LHCN-M2 (cell line): ENCODE measurements at places on chromosomes 2 and 18. TPM values are rescaled to one million over a fixed set of nuclear protein-coding genes. Genes with fewer than 3 reads are reported as not detected.
A peak's percentile ranks its signal among the peaks of the same experiment; 100 is the strongest.

GRCh38 chr2:74199275-74199701 is 873 bp downstream of the MTHFD2 start:
- DNase-seq, result no peak

DNA sequence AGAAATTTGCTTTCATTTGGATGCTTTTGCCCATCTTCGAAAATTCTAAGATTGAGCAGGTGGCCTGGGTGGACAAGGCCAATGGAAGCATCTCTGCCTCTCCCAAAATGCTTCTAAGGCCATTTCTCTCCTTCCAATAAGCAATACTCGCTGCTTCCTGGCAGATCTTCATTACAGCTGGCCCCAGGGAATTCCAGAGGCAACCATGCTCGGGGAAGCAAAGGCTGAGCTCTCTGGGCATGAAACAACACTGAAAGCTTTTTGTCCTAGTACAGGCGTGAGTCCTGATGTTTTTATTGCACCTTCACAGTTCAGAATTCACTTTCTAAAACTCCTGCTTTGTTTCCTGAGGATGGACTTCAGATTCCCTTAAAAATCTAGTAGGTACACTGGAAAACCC is 11.8 kb upstream of the NEDD4L start:
- no peak for DNase-seq

DNA sequence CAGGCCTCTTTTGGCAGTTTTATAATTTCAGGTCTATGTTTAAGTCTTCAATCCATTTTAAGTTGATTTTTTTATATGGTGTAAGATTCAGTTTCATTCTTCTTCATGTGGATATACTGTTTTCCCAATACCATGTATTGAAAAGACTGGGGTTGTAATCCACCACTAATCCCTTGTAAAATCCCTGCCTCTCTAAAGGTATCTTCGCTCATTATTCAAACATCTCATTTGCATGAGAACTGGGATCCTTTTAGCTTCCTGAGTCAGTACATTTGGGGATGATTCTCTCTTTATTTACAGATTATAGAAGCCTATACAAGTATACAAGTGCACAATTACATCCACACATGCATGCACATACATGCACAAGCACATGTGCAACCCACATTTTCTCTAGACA is 25.3 kb downstream of the DHRS9 start:
- DNase-seq, result no peak

- peak; percentile 65 for DNase-seq
Measured at GRCh38 chr2:173075781-173076580, at the start of gene MAP3K20. TSS of gene MAP3K20 (plus strand) at chr2:173075846. CDS start at chr2:173091032, 15,186 bp downstream.

DNA sequence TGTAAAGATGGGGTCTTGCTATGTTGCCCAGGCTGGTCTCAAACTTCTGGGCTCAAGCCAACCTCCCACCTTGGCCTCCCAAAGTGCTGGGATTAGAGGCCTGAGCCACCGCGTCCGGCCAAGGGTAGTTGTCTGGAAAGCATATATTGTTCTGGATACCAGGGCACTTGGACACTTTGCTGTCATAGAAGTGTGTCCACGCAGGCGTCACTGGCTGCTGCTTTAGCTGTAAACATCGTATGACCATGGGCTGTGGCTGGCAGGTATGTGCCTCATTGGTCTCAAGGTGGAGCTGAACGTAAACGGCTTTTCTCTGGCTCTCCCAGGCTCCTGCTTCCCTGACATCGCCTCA is 3.2 kb upstream of the GPR35 start:
- no peak for DNase-seq

- DNase-seq, result no peak
Measured at GRCh38 chr2:117963446-117963845, 50.4 kb downstream of the CCDC93 start.

DNA sequence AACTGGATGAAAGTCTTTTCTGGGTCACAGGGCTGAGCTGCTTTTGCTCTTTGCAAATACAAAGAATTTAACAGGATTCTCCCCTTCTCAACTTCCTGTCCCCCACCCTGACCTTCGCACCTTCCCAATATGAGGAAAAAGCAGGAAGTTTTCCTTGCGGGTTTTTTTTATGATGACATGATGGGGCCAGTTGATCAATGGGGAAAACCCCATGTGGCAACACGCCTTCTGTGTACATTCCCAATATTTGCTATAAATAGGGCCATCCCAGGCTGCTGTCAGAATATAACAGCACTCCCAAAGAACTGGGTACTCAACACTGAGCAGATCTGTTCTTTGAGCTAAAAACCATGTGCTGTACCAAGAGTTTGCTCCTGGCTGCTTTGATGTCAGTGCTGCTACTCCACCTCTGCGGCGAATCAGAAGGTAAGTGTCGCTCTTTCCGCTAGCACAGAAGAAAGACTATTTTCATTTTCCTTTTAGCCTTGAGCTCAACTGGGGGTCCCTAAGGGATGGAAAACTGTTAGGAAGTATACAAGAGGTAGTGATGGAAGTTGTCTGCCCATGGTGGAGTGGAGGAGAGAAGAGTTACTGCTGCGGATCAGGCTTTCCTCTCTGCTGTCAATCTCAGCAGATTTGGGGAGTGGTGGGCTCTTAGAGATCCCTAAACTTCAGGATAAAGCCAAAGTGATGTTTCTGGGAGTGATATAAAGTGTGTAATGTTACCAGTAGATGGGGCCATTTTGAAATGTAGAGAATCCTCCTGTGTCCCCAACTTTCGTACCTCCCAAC is at the start of gene CCL20:
CCL20 (plus strand) TSS at position 281 of the 792 bp plus-strand sequence; CDS start at position 351, 70 bp downstream.
- no peak for DNase-seq

- DNase-seq, result no peak
Measured at GRCh38 chr2:177348118-177348654, 44.4 kb upstream of the AGPS start.

GRCh38 chr2:18912225-18912888 is 323.0 kb upstream of the NT5C1B start:
- DNase-seq, result no peak

DNA sequence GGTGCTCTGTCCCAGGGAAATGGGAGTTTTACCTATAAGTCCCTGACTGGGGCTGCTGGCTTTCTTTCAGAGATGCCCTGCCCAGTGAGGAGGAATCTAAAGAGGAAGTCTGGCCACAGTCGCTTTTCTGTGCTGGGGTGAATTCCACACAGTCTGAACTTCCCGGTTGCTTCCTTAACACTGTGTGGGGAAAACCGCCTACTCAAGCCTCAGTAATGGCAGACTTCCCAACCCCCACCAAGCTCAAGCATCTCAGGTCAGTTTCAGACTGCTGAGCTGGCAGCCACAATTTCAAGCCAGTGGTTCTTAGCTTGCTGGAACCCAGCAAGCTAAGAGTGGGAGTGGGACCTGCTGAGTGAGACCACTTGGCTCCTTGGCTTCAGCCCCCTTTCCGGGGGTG is 54.9 kb downstream of the NUP35 start:
- no peak for DNase-seq

DNA sequence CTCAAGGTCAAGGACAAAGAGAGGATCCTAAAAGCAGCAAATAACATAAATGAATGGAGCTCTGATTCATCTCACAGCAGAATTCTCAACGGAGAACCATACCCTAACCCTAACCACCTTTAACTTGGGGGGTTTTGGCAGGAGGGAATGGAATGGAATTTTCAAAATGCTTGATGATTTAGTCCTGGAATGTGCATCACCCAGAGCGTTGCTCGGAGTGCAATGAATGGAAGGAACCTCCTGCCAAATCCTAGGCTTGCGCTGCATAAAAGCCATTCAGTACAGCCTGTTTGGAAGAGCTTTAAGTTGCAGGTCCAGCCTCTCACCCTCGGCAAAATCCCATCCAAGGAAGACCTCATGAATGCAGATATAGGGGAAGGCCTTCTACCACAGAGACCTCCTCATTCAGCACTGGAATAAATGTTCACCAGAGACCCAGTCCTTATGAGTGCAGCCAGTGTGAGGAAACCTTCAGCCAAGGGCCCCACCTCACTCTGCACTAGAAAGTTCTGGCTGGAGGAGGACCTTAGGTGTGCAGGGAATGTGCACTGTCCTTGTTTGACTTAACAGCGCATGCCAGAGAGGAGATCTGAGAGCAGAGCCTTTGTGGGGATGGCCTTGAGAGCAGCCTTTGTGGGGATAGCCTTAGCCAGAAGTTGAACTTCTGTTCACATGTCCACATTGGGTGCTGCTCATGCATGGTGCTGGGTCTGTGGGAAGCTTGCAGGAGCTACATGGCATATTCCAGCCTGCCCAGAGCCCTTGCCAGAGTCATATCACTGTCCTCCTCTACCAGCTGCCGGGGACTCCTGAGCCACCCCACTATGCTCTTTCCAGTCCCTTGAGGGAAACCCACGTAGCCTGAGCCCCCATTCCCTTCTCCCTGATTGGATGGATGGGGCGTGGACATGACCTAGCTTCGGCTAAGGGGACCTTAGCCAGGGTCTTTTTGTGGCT is 30.5 kb downstream of the ASB1 start:
- no peak for DNase-seq

DNA sequence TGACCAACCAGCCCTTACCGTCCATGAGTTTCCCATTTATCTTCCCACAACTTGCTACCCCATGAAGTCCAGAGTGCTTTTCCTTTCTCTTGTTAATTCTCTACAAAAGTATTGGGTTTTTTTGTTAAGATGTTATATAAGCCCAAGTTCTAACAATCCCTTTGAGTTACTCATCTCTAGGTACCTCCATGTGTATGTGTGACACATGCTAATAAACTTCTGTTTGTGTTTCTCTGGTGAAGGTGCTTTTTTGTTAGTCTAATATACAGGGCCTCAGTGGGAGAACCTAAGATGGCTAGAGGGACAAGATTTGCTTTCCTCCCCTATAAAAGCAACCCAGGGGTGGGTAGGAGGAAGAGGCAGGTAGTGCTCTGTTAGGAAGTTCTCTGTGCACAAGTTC is 31.8 kb upstream of the RMDN2 start:
- no peak for DNase-seq

DNA sequence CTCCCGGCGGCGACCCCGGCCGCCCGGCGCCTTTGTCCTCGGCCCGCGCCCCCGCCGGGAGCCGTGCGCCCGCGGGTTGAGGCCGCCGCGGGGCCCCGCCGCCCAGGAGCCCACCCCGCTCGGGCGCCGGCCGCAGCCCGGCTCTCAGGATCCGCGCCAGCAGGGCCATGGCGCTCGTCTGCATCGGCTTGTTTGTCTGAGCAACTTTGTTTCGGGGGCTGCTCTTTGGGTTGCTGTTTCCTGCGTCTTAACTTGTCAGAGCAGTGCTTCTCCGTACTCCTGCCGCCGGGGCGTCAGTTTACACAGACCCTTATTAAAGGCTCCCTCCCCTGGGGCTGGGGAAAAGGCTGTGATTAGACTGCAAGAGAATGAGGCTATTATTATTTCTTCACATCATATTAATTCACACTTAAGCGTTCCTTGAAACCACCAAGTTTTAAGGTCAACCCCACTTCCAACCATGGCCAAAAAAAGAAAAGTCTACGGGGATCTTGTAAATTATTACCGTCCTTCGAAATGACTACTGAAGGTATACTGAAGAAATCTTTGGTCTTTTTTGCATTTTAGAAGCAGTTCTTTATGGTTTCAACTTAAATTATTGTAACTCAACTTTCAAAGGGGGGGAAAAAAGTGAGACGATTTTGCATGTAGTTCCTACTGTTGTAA is at the start of gene CYP27C1:
CYP27C1 (minus strand) TSS at position 198 of the 666 bp plus-strand sequence; CDS start at position 169, 29 bp downstream.
- no peak for DNase-seq

GRCh38 chr2:160399880-160400279 is 93.7 kb downstream of the RBMS1 start:
- DNase-seq, result no peak

DNA sequence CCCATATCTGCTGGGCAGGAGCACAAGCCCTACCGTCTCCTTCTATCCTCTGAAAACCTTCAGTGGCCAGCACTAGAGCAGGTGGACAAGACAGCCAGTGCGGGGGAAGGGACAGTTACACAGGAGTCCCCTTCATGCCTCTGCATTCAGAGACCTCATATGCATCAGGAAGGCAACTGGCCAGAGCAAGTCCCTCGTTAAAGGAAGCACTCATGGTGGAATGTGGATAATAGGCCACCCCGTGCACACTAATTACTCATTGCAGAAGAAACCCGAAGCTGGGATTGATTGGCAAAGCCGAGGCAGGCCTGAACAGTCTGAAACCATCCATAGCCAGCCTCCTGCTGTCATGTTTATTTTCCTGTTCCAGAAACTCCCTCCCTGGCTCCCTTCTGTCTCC is 11.2 kb downstream of the KIAA2012 start:
- no peak for DNase-seq

DNA sequence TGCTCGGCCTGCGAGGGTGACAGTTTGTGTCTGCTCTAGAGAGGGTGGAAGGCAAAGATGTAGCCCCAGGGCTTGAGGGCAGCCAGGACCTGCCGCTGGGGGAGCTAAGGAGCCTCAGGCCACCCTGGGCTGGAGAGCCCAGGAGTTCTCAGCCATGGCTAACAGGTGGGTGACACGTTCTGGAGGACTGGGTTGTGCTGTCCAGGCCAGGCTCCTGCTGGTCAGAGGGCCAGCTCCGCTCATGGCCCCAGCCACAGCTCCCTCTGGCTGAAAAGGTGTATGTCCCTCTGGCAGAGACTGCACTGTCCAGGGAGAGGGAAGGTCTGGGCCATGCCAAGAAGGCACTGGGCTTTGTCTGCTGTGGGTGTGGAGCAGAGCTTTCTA is 19.2 kb downstream of the TMEM185B start:
- DNase-seq, result no peak

PLGLB1 gene
- total RNA-seq, result 0.34 and 0.96 TPM in 2 replicates

GALNT14 gene
- total RNA-seq, result not detected in 2 replicates

KLHL30 gene
- total RNA-seq, result 0.96 and 2.1 TPM in 2 replicates

HOXD13 gene
- not detected in 2 replicates for total RNA-seq

DPP10 gene
- not detected in 2 replicates for total RNA-seq

NCKAP5 gene
- 0.40 and 0.58 TPM in 2 replicates for total RNA-seq

HES6 gene
- 13.1 and 21.9 TPM in 2 replicates for total RNA-seq

ARHGEF33 gene
- total RNA-seq, result 0.06 and 0.57 TPM in 2 replicates

CCDC74B gene
- total RNA-seq, result 24.8 and 26.5 TPM in 2 replicates
